ENCODE measurements at places on chromosomes 1 and 21.

- DNase-seq = no peak
Observed at GRCh38 chr1:177270863-177271262, 100.1 kb downstream of the BRINP2 start.

GRCh38 chr1:92536980-92537884, 50.5 kb upstream of the GFI1 start:
- peak; percentile 40 for DNase-seq

DNA sequence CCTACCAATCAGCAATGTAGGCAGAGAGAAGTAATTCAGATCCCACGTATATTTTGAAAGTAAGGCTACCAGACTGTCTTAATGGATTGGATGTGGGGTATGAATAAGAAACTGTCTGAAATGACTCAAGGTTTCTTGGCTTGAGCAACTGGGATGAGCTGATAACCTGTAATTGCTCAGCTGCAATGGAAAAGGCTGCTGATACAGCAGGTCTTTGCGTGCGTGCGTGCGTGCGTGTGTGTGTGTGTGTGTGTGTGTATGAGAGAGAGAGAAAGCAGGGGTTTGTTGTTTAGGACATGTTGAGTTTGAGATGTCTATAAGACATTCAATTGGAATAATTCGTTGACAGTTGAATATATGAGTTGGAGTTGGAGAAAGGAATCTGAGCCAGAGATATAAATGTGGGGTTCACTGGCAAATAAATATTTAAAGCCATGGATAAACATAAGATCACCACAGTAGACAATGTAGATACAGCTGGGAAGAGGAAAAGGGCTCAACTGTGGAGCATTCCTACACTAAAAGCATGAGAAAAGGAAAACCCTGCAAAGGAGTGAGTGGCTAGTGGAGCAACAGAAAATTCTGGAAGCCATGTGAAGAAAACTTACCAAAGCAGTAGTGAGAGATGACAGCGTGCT, 72.9 kb downstream of the UCHL5 start:
- DNase-seq = no peak

- peak; percentile 75 for DNase-seq
Observed at GRCh38 chr1:84632673-84633434, 57.4 kb downstream of the SSX2IP start.

DNA sequence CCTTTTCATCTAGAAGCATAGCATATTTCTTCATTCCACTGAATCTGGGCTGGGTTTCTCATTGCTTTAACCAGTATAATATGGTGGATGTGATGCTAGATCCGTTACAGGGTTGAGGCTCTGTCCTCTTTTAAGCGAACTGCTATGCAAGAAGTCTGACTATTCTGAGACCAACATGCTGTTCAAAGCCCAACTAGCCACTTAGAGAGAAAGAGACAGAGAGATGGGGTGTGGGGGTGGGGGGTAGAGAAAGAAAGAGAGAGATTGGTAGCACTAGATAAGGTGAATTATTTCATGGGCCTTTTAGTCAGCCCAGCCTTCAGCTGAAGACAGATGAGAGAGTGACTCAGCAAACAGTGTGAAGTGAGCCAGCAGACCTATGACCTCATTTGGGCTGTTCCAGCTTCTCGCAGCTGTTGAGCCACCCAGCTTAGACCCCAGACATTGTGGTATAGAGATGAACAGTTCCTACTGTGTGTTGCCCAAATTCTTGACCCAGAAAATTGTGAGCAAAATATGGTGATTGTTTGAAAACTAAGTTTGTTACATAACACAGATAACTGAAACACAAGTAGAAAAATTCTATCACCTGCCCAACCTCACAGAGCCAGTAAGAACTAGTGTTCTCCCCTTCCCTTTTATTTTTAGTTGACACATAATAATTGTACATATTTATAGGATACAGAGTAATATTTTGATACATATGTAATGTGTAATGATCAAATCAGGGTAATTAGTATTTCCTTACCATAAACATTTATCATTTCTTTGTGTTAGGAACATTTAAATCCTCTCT, 40.7 kb upstream of the PRKACB start:
- peak; percentile 75 for DNase-seq

DNA sequence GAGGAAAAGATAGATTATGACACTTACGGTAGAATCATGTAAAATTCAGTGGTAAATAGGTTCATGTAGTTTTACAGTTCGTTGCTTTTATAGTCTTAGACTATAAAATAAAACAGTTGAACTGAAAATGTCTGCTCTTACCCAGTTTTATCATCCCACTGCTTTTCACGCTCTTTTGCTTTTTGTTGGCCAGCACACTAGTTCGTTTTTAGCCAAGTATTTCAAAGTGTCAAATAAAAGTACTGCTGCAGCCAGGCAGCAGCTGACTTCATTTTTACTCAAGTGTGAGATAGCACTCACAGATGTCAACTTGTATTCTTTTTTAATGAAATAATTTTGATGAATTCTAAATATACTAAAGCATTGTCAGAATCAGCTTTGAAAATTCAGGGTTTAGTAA, 18.5 kb upstream of the BTG3 start:
- DNase-seq = no peak

GRCh38 chr1:162151900-162152829, 82.7 kb downstream of the NOS1AP start:
- DNase-seq = no peak

- no peak for DNase-seq
Observed at GRCh38 chr1:228507961-228508652, 20.9 kb downstream of the RNF187 start.

- DNase-seq = no peak
Observed at GRCh38 chr21:39319251-39319756, 5.9 kb upstream of the BRWD1 start.

- no peak for DNase-seq
Observed at GRCh38 chr1:184283999-184284398, 102.8 kb upstream of the C1orf21 start.

DNA sequence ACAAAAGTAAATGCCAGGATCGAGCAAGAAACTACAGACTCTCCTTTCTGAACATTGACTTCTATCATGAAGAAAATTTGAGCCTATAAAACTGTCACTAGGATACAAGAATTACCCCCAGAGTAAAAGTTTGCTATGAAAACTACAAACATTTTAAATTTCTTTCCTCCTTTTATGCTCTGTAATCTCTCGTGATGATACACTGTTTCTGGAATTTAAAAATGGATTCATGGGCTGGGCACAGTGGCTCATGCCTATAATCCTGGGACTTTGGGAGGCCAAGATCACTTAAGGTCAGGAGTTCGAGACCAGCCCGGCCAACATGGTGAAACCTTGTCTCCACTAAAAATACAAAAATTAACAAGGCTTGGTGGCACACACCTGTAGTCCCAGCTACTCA, 181.3 kb downstream of the ZNF281 start:
- no peak for DNase-seq

DNA sequence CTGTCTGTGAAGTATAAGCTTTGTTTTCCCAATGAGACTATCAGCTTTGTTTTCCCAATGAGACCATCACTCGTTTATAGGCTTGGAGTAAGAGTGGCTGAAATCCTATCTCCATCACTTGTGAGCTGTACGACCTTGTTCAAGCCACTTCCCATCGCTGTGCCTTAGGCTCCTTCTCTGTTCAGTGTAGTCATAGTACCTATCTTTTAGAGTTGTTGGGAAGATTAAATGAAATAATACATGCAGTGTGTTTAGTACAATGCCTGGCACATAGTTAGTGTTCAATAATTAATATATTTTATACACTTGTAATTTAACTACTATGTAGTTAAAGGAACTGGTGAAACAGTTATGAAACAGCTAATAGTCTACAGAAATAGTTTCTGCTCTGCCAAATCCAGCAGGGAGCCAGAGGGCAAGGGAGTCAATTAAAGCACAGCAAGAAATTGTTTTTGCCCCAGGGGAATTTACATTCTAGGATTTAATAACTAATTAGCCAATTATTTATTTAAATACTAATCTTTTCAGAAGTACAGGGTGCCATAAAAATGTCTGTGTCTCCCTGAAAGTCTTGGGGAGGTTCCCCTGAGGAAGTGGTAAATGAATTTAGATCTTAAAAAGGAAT, 139.3 kb upstream of the HMCN1 start:
- DNase-seq = no peak

DNA sequence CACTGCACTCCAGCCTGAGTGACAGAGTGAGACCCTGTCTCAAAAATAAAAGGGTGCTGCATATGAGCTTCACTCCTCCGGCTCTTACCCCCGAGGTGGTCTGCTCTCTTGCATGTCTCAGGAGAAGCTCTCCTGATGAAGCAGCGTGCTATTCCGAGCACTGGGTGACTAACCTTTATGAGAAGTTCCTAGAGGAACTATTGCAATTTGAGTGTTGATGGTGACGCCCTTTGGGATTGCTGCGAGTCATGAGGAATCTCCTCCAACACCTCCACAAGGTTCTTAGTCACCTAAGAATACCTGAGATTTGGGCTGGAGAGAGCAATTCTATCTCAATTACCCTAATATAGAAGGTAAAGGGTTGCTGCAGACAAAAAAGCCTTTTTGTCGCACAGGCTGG, 40.8 kb upstream of the TINAGL1 start:
- peak; percentile 63 for DNase-seq

- DNase-seq = no peak
Observed at GRCh38 chr1:77057994-77058585, 161.1 kb downstream of the PIGK start.

DNA sequence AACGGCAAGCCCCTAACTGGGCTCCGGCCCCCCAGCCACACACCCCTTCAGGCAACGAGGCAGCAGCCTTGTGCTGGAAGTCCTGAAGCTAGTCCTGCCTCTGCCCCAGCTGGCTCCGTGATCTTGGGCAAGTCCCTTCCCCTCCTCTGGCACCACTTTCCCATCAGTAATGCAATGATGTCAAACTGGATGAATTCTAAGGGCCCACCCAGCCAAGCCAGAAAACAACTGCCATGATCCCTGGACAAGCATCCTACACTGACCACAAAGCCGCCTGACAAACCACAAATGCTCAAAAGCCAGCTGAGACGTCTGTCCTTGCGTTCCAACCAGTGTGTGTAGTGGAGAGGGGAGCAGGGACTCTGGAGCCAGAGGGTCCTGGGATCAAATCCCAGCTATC, 26.8 kb downstream of the IFFO2 start:
- no peak for DNase-seq

GRCh38 chr1:180947499-180947885, 34.8 kb downstream of the KIAA1614 start:
- DNase-seq = no peak

GRCh38 chr1:91851130-91852010, 34.6 kb downstream of the TGFBR3 start:
- DNase-seq = peak; percentile 91

DNA sequence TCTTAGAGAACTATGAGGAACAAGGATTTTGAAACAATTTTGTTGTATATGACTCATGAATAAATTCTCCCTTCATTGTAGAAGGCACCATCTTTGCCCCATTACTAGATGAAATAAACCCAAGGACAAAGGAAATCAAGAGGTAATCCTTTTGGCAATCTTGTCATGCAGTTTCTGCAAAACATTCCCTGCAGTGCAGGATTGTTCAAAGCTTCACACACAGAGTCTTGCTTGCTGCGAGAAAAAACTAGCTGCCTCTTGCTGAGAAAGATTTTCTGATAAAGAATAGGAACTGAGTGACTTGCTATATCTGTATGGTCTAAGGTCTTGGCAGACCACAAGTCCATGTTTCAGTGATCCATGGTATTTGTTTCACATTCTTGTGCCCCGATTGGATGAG, 657.4 kb upstream of the ADGRL4 start:
- no peak for DNase-seq

GRCh38 chr1:93738926-93739325, 57.3 kb upstream of the BCAR3 start:
- DNase-seq = peak; percentile 7

- no peak for DNase-seq
Observed at GRCh38 chr1:108657356-108658080, 3.4 kb downstream of the HENMT1 start.

- DNase-seq = no peak
Observed at GRCh38 chr1:186283374-186283773, 91.7 kb downstream of the TPR start.

GRCh38 chr21:34942911-34943310, 106.2 kb downstream of the RUNX1 start:
- DNase-seq = no peak

GRCh38 chr1:180057883-180058396, 96.7 kb upstream of the QSOX1 start:
- no peak for DNase-seq

GRCh38 chr1:209672705-209673630, 2.2 kb upstream of the G0S2 start:
- DNase-seq = no peak

DNA sequence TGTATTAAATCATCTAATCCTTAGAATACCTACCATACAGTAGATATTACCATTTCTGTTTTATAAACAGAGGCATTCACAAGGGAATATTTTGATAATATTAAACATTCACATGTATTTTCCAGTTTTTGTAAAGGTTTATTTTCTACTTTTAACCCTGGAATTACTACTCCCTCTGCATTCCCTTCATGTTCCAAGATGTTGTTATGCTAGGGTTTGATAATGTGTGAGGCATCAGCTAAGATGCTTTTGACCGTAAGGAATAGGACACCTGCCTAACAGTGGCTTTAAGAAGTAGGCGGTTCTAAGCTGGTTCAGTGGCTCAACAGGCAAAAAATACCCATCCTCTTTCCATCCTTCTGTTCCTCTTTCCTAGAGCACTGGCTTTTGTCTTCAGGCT, 131.9 kb upstream of the USP24 start:
- DNase-seq = no peak

- DNase-seq = no peak
Observed at GRCh38 chr1:207970329-207971233, 59.7 kb upstream of the CD34 start.

DNA sequence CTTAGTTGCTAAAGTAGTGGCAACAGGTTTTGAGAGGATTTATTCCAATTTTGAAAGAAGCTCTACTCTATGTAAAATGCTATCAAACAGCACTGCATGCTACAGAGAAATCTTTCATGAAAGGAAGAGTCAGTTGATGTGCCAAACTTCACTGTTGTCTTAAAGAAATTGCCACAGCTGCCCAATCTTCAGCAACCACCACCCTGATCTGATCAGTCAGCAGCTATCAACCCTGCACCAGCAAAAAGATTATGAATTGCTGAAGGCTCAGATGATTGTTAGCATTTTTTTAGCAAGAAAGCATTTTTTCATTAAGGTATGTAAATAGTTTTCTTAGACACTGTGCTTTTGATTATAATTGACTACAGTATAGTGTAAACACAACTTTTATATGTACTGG, 49.6 kb downstream of the SLC9C2 start:
- DNase-seq = no peak

- peak; percentile 16 for DNase-seq
Observed at GRCh38 chr1:245277276-245277675, 122.5 kb downstream of the KIF26B start.

GRCh38 chr1:50611675-50612074, 188.4 kb upstream of the DMRTA2 start:
- no peak for DNase-seq

- DNase-seq = no peak
Observed at GRCh38 chr1:43044572-43045361, 86.1 kb upstream of the SLC2A1 start.

- DNase-seq = peak; percentile 16
Observed at GRCh38 chr1:50368179-50369007, 54.9 kb downstream of the DMRTA2 start.
